CD4-positive, alpha-beta T cell (primary cell): ENCODE measurements at places on chromosomes 1 and 21. TPM values are rescaled to one million over a fixed set of nuclear protein-coding genes. Genes with fewer than 3 reads are reported as not detected.

DNA sequence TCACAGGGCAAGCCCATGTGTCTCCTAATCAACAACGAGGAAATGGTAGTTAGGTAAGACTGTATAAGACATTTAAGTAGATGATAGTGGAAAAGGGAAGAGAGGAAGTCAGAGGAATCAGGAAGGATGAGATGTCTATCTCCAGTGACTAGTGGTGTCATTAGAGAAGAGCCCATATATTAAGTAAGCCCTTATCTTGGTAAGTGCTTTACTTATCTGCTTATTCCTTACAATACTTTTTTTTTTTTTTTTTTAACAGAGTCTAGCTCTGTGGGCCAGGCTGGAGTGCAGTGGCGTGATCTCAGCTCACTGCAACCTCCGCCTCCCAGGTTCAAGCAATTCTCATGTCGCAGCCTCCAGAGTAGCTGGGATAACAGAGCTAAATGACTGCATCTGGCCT, 29.5 kb downstream of the RNF11 start:
- peaks cover 14% of the 10 kb centered on the region for H3K36me3 ChIP-seq
- no peaks in the 10 kb centered on the region for H3K27me3 ChIP-seq
- peaks cover 23% of the 10 kb centered on the region for H3K4me1 ChIP-seq
- no peak for DNase-seq
- no peak overlapping the region for H3K4me3 ChIP-seq

DNA sequence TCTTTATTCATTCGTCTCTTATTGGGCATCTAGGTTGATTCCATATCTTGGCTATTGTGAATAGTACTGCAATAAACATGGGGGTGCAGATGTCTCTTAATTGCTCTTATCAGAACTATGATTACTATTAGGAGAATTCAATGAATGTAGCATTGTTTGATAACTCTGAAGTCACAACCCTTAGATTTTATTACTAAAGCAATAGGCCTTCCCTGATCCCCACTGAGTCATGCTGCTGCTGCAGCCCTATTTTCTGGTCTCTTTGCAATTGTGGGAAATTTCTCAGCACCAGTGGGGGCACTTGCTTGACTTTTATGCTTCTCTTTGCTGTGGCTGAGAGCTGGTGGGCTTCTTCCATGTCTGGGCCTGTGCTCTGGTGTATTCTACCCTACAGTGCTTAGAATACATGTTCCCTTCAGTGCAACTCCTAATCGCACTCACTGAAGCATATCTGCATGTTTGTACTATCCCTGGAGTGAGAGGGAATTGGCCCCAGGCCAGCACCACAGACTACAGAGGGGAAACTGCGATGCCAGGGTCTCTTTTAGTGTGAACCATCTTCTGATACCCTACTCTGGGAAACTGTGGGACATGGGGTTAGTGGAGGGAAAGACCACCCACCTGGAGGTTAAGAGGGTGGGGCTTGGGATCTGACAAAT, 52.2 kb upstream of the ROR1 start:
- no peaks in the 10 kb centered on the region for H3K36me3 ChIP-seq
- H3K27me3 ChIP-seq: no peaks in the 10 kb centered on the region
- no peak for DNase-seq
- H3K4me3 ChIP-seq: no peak overlapping the region
- no peak overlapping the region for H3K27ac ChIP-seq

- H3K4me3 ChIP-seq: peak overlapping the region; percentile 96
- H3K27ac ChIP-seq: peak overlapping the region; percentile 62
- H3K27me3 ChIP-seq: no peaks in the 10 kb centered on the region
- H3K4me1 ChIP-seq: peaks cover 41% of the 10 kb centered on the region
These were observed 725 bp downstream of the RTCA start for GRCh38 chr1:100266741-100267140.

The SMCP gene
- total RNA-seq: not detected

The RPTN gene
- not detected for total RNA-seq
